ENCODE measurements at places on chromosomes 1 and 21.
A peak's percentile ranks its signal among the peaks of the same experiment; 100 is the strongest.

DNA sequence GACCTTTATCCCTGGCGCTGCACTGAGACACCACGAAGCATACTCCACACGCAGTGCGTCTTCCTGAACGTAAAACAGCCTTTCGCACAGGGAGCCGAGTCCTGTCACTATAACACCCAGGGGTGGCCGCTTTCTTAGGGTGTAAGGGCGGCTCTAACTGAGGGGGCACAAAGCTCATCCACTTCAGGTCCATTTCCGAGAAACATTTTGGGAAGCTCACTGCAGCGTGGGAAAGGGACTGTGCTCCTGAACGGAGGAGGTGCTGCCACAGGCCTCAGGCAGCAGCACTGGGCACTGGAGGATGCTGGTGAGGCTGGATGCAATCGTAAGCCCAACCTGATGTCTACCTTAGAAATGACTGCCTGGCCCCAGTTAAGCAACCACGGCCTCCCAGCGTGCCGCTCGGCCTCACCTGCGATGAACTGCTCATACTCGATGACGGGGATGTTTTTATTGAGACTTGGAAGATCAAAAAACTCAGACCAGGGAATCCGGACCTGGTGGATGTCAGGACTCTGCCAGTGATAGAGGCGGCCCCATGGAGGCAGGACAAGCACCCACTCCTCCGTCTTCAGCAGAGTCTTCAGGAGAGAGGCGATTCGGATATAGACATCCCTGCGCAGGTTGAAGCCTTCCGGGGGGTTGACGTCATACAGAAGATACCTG, 2.3 kb downstream of the POFUT2 start:
- no peak for DNase-seq

DNA sequence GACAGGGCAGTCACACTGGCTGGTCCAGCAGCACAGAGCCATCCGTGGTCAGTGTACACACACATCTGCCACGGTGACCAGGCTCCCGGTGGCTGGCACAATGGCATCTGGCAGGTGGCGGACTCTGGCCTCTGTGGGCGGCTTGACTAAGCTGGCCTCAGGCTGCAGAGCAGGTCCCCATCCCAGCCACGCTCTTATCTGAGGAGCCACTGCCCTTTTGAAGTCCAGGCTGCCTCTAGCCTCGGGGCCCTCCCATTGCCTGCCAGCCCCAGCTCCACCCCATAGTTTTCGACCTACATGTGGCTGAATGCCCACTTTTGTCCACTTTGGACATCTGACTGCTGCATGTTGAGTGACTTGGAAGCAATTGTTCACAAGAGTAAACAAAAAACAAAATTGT, 29.9 kb upstream of the EDN2 start:
- DNase-seq = no peak

DNA sequence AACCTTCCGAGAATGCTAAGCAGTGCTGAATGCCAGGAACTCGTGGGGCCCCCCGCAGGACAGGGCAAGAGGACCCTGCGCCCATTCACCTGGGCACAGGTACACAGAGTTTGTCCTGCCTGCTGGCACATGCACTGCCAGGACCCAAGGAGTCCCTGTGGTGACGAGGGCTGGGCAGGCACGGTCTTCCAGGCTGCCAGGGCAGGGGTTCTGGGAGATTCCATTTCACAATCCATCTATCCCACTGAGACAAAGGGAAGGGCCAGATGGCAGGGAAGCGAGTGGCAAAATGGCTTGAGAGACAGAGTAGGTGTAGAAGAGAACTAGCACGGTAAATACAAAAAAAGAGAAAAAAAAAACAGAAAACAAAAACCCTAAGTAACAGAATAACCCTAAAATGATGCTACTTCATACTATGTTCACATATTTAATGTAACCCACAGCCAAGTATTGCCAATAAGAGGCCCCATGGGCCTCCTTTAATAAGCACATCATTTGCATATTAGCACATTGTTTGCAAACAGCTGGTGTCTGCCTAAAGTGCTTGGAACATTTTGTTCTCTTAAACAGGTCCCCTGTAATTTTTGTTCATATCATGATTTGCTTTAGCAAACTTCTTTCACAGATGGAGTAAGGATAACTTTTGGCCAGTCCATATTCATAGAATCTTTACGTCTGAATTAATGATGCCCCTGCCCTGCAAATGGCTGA, 83.8 kb downstream of the STUM start:
- no peak for DNase-seq

- no peak for DNase-seq
Observed at GRCh38 chr1:161137881-161138280, 5.4 kb upstream of the DEDD start.

DNA sequence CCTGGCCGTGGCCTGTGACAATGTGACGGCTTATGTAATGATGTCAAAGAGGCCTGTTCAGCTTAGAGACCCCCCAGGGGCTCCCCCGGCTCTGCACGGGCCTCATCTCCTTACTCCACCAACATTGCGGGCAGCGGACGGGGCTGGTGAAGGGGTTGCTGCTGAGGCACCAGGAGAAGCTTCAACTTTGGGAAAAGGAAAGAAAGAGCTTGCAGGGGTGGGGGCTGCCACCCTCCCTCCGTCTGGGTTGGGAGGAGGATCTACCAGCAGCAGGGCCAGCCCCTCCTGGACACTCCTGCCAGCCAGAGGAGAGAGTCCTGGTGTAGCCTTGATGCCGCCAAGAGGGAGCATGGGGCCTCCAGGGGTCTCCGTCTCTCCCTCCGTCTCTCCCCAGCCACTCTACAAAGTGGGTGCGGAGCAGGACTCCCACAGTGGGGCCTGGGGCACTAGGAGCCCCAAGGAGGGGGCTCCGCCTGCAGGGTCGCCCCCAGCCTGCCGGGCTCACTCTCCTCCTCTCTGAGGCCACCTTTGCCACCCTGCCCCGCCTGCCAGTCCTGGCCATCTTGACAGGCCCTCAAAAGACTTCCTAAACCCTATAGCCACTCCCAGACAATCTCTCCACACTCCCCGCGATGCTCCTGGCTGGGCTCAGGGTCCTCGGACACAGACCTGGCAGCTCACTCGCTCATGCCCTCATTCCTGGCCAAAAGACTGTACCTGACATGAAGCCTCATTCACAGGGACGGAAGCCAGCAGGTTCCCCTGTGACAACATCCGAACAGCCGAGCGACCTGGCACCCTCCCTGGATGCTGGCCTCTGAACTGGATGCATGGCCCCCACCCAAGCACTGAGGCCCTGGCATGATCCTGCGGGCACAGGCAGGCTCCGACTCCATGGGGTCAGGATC, 130.4 kb upstream of the ARHGEF16 start:
- no peak for DNase-seq

DNA sequence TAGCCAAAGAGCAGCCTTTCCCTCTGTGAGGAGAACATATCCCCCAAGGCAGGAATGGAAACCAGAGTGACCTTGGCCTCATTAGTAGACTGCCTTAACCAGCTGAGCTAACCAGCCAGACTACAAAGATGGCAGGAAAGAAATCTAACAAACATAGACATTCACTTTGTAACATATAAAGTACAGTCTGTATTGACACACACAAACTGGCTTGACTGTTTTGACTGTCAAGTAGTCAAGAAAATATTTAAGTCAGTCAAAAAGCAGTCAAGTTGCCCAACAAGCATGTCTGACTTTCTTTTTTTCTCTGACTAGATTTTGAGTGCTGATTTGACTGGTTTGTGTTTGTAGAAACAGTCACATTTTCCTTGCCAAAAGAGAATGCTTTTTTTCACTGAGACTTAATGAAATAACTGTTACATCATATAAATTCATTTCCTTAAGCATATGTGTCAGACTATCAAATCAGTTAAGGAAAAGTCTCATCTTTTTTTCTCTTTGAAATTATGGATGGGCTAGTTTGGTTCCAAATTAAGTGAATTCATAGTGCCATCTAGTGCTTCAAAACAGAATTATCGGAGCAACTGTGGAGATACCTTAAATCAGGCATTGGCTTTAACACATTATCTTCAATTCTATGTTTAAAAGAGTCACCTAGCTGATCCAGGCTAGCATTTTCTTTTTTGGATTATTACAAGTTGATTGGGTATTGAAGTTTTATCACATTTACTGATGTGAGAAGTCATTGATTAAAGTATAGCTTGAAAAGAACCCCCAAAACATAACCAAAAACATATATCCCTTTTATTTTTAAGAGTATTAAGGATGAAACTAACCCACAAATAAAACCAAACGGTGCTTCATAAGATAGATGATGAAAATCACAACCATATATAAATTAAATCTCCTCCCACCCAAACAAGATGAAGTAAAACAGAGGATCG, 75.0 kb downstream of the ATP6V1G3 start:
- no peak for DNase-seq

GRCh38 chr1:69787151-69787550, 219.4 kb downstream of the LRRC7 start:
- no peak for DNase-seq

GRCh38 chr1:95117207-95118066, at the start of gene TLCD4:
TSS of gene TLCD4 (plus strand) at chr1:95117355. CDS start at chr1:95143902, 26,547 bp downstream.
- DNase-seq = peak; percentile 27

- no peak for DNase-seq
Observed at GRCh38 chr1:45669379-45669778, 17.0 kb downstream of the GPBP1L1 start.

DNA sequence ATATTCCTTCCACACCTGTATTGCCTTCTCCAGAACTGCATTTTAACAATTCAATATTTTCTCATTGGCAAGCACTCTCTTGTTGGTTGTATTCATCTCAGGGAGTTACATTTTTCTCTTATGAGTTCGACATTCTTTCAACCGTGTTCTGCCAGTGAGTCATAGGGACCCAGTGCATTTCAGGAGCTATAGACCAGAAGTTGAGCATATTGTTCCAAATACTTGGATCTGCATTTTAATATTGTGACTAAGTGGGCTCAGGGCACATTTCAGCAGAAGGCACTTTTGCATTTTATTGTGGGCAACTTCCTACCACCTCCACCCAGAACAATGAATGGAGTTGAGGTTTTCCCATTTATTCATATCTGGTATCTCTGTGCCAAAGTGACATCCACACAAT, 132.8 kb downstream of the TNFSF18 start:
- DNase-seq = no peak

- DNase-seq = no peak
Observed at GRCh38 chr1:34874296-34874952, 14.9 kb upstream of the SMIM12 start.

Measured in D721Med (cell line).